Stimulated activated CD4-positive, alpha-beta T cell treated with anti-CD3 and anti-CD28 coated beads, Interleukin-15, amount 100 ng/mL, for 24 hours (primary cell): ENCODE measurements at places on chromosomes 2 and 18.
A peak's percentile ranks its signal among the peaks of the same experiment; 100 is the strongest.

DNA sequence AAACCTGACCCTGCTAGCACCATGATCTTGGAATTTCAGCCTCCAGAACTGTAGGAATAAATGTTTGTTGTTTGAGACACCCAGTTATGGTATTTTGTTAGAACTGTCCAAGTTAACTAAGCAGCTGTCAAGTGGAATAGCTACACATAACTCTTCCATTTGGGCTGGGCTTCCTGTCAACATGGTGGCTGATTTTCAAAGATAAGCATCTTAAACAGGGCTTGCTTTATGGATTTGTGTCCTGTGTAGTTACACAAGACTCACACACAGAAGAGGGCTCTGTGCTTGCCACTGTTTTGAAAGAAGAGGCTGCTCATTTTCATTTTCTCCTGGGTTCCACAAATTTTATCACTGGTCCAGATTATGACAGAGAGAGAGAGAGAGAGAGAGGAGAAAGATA lies 35.7 kb downstream of the GCG start:
- no peak for DNase-seq

DNA sequence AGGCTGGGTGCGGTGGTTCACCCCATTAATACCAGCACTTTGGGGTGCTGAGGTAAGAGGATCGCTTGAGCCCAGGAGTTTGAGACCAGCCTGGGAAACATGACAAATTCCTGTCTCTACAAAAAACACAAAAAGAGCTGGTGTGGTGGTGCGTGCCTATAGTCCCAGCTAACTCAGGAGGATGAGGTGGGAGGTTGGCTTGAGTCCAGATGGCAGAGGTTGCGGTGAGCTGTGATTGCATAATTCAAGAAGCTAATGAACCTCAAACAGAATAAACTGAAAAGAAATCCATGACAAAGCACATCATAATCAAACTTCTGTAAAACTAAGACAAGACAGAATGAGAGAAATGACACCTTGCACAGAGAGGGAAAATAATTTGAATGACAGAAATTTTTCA lies 54.8 kb downstream of the SEMA4F start:
- DNase-seq, result no peak

DNA sequence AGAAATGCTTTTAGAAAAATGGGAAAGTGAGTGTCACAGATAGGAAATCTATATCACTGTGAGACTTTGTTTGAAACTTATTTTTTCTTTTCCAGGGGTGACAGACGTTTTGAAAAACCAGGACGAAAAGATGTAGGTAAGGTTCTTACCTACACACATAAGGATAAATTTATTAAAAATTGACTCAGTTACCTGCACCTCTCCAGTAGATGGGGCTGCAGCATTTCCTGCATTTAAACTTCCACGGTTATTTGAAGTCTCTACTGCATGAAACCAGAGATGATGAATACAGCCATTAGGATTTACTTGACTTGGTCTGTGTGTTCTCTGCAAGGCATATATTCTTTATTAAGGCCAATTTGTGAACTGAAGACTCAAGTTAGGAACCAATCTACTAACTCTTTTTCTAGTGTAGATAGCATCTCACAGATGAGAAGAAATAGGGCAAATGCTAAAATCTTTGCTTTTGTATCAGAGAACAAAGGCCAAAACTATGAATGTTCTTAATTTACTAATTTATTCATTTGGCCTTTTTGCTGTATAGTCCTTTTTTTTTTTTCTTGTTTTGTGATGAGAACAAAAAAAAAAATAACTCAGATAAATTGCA lies 15.0 kb downstream of the KCNJ13 start:
- peak; percentile 23 for DNase-seq

DNA sequence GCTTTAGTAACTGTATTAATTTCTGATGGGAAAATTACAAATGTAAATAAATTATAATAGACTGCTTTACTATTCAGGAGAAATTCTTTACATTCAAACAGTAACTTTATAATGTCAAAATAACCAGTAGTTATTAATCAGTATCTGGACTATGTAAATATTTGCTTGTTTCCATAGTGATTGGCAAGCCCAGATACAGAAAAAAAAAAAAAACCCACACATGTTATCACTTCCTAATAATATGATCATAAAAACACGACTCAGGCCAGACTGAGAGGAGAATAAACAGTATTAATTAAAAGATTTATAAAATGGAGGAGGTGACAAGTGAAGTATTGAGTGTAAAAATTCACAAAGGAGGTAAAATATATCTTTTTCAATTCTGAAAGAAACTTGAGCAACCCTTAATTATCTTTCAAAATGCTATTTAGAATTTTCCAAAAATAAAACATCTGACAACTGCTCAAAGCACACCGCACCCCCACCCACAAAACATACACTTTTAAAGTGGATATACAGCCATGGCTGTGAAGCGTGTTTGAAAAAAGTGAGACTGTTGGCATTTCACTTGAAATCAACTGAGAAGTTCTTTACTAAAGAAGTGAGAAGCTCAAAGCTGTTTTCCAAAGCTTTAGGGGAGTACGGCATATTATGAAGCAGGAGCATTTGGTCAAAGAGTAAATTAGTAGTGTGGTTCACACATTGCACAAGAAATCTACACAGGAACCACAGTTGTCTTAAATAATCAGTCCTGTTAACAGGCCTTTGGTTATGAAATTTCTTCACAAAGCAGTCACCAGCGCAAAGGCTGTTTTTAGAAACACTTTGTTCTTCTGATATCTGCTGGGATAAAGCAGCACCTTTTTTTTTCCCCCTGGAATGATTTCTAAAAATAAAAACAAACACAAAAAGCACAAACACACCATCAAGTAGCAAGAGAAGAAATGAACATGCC lies 475.8 kb downstream of the TXNL1 start:
- no peak for DNase-seq

DNA sequence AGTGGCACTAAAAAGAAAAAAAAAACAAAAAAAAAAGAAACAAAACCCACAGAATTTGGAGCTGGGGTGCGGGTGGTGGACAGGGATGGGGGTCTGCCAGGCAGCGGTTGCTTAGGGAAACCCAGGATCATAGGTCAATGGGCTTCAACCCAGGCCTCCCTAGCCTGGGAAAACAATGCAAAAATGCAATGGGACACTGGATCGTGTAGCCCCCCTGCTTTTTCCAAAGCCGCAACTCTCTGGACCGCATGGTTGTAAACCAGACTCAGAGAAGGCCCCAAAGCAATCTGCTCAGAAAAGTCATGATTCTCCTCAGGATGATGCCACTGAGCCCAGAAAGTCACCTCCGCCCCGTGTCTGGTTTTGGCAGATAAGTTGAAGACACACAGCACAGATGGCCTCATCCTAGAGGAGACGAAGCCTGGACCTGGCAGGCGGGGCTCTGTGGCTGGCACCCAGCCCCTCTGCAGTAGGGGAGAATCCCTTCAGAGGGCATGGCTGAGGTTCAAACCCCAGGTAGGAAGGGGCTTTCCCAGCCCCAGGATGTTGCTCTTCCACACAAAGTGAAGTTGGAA lies 5.1 kb downstream of the DLX2 start:
- DNase-seq, result peak; percentile 28

- DNase-seq, result no peak
Observed at GRCh38 chr2:98731894-98732349, 990 bp upstream of the MGAT4A start.

- no peak for DNase-seq
Observed at GRCh38 chr2:102736110-102736409, 25.8 kb upstream of the TMEM182 start.

- no peak for DNase-seq
Observed at GRCh38 chr2:224538561-224539138, 46.5 kb downstream of the CUL3 start.

DNA sequence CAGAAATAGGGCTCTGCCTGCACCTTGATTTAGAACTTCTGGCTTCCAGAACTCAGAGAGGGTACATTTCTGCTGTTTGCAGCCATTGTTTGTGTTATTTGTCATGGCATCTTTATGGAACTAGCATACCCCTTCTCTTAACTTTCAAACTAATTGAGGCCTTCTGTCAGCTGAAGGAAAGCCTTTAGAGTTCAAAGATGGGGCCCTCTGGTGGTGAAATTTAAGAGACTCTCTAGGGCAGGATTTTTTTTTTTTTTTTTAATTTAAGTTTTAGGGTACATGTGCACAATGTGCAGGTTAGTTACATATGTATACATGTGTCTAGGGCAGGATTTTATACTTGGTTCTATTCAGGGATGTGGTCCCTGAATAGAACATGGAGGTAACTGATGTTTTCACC lies 260.6 kb upstream of the LINC00305 start:
- DNase-seq, result no peak

- DNase-seq, result no peak
Observed at GRCh38 chr2:118584062-118584749, 263.2 kb downstream of the EN1 start.

DNA sequence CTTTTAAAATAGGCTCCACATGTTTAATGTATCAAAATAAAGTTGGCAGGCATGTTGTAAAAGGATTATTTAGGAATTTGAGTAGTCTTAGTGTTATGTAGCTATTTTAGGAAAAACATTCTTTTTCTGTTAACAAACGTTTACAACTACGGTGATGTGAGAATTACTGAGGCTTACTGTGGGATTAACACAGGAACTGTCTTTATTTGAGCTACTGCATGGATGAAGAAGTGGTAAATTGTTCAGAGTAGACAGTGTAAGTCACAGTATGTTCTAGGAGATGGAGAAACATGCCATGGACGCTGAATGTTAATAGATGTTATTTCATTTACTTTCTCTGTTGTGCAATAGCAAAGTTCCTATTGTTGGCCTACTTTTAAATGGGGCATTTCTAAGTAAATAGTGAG lies 1.6 kb downstream of the PPM1B start:
- DNase-seq, result no peak

DNA sequence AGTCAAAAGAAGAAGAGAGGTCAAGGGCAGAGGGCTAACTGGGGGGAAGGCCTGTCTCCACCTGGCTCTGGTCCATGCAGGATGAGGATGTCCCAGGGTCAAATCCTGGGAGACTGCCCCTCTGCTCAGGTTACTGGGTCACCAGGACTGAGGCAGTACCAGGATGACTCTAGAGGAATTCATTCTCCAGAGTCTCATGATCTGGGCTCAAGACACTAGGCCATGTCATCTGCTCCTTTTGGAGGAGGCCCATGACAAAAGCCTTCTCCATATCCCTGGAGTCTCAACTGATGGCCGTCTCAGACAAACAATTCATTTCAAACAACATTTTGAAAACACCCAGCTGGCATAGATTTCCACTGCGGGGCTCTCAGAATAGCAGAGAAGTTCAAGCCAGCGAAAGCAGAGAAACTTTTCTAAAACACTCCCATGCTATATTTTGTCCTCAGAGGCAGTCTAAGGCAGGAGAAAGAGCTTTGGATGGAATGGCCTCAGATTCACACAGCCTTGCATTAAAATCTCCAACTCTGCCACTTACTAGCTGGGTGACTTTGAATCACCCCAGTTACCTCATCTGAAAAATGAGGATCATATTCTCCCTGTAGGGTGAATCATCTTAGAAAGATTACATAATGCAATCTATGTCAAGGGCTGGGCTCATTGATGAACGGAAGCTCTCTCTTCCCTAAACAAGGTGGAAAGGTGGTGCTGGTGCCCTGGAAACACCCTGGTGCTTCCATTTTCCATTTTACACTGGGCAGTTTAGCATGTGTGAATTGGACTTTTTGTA lies 48.8 kb upstream of the LCLAT1 start:
- no peak for DNase-seq

- no peak for DNase-seq
Observed at GRCh38 chr2:198731842-198732399, 725.8 kb downstream of the SATB2 start.

DNA sequence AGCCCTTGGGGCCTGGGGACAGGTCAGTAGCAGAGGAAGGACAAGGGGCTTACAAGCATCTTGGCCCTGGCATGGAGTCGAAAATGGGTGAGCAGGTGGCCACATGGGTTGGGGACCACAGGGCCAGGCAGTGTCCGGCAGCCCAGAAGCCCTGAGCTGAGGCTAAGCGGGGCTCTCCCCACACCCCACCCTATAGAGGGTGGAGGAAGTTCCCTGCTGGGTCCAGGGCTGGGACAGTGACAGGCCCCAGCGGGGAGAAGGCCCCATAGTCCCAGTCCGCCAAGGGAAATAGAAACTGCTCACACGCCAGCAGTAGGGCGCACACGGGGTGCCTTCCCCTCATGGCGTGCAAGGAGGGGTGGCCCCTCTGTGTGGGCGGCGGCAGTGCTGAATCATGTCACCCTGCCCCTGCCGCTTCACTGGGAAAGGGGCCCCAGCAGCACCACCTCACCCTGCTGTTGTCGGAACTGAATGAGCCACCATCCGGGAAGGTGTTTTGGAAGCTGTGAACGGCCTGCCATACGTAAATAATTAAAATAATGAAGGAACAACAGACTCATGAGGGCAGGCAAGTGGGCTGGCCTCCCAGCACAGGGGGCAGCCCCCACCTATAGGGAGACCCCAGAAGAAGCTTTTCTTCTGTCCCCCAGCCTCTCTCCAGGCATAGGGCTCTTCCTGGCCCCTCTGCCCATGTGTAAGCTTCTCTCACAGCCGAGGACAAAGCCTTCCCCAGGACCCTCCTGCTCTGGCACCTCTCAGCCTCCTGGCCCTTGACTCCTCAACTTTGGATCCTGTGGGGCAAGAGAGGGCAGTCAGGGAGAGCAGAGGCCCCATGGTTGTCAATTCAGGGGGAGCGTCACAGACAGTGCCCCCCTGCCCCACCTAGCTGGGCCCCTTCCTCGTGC lies 12.7 kb upstream of the DUSP2 start:
- peak; percentile 99 for DNase-seq

DNA sequence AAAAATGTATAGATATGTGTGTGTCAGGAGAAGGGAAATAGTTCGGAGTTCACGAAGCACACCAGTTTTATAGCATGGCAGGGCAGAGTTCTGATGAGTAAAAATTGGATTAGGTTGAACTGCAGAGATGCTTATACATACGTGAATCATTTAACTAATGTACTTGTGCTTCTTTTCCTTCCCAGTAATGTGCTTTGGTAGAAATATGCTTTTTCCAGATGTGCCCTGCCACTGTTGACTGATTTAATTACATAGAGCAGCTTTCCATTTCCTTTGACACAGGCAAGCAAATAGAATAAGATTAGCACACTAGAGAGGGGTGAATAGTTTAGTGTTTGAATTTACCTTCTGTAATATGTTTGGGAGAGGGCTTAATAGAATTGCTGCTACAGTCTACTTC lies 28.9 kb upstream of the ARMC9 start:
- DNase-seq, result no peak

GRCh38 chr18:63160172-63160995 lies 159.2 kb downstream of the BCL2 start:
- no peak for DNase-seq

DNA sequence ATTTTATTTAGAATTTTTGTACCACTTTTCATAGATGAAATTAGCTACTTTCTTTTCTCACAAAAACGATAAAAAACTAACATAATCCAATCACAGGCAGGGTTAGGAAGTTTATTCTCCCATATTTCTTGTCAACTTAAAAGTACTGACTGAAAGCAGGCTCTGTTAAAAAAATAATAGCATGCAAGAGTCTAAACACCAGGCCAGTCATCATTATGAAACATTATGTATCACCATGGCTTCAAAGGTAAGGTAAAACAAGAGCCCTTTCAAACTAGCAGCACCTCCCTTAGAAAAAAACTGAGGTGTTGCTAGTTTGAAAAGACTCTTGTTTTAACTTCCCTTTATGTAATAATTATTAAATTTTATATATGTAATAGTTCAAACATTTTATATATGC lies 848.0 kb downstream of the RNF144A start:
- DNase-seq, result no peak
